NCI-H748 treated with DMSO at 0.1 percent for 48 hours (cell line): ENCODE measurements at places on chromosomes 1 and 21.
A peak's percentile ranks its signal among the peaks of the same experiment; 100 is the strongest.

GRCh38 chr1:166673722-166674121 lies 165.6 kb upstream of the POGK start:
- no peak for DNase-seq

- peak; percentile 19 for DNase-seq
Observed at GRCh38 chr1:119660253-119661083, 12.4 kb upstream of the ZNF697 start.

DNA sequence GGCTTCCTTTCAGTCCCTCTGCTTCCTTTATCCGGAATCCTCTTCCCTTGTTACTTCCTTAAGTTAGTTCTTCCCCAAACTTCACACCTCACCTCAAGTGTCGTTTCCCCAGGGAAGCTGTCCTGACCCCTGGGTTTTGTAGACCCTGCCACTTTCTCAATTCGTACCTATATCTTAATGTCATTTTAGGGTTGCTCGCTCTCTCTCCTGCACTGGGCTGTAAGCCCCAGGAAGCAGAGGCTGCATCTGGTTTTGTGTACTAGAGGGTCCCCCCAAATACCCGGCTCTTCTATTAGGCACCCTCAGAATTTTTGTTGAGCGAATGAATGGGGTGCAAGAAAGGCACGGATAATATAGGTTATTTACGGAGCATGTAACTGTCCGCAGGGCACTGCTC lies 603 bp upstream of the OPRD1 start:
- DNase-seq, result no peak

- no peak for DNase-seq
Observed at GRCh38 chr1:174058624-174059023, 36.5 kb upstream of the RC3H1 start.

DNA sequence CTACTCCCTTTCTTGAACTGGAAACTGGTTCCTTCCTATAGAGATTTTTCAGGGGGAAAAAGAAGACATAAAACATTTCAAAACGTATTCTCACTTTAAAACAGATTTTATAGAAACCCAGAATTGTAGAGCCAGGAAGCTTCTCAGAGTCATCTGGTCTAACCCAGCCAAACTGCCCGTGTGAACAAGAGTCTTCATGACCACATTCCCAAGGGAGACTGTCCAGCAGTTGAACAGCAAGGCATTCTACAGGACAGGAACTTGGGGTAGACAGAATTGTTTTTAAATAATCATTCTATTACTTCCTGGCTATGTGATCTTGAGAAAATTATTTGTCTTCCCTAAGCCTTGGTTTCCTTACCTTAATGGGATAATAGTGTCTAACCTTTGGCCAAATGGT lies 163.5 kb upstream of the IVNS1ABP start:
- DNase-seq, result no peak

- no peak for DNase-seq
Observed at GRCh38 chr1:59332983-59333382, 36.1 kb downstream of the FGGY start.

GRCh38 chr1:88169939-88170338 lies 514.1 kb upstream of the PKN2 start:
- no peak for DNase-seq
